ENCODE measurements at places on chromosomes 4 and X. TPM values are rescaled to one million over a fixed set of nuclear protein-coding genes. Genes with fewer than 3 reads are reported as not detected.

GRCh38 chr4:113885291-113885690 is 94.2 kb downstream of the ARSJ start:
- DNase-seq, result no peak

DNA sequence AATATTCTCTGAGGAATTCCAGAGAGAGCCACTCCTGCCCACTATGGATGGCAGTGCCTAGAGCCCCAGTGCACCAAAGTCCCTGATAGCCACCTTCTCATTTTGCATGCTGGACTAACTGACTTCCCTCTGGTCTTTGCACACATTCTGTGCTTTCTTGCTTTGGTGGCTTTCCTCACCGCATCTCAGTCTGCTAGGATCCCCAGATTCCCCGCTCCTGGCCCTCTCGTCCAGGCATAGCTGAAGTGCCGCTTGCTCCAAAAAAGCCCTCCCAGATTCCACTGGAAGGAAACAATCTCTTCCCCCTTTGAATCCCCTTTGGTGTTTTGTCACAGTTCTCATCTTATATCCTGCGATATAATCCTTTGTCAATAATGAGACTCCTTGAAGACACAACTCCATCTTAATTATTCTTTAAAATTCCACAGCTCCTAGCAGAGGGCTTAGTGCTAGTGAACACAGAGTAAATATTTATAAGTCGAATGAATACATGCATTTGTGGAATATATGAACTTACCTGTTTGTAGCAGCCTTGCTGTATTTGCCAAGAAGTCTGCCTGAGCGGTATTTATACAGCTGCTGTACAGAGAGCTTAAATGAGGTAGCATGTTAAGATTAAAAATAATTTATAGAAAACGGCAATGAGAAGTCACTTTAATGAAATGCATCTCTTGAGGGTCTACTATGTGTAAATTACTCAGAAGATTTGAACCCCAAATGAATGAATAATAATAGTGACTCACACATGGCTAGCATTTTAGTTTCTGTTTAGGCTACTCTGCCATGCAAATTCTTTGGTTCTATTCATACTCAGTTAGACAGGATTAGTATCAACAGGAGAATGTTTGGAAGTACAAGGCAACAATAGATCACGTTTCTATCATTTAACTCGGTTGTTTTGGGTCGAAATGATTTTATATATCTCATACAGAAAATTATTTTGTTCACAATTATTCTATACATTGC is 421.9 kb upstream of the TENM3 start:
- no peak for DNase-seq

GRCh38 chr4:76811604-76812412 is 86.1 kb downstream of the SOWAHB start:
- DNase-seq, result no peak

GPM6B gene
- 18.8 TPM for total RNA-seq

TGIF2LX gene
- not detected for total RNA-seq

ADH6 gene
- total RNA-seq, result not detected

GRCh38 chr4:47349326-47349725 is 114.2 kb downstream of the COMMD8 start:
- no peak for DNase-seq

GRCh38 chr4:38870098-38870808 is 2.6 kb downstream of the FAM114A1 start:
- DNase-seq, result no peak

COL4A6 gene
- total RNA-seq, result 10.5 TPM

ANOS1 gene
- total RNA-seq, result 9.6 TPM

- DNase-seq, result no peak
Measured at GRCh38 chr4:159366966-159367780, 264.3 kb downstream of the RAPGEF2 start.

DNA sequence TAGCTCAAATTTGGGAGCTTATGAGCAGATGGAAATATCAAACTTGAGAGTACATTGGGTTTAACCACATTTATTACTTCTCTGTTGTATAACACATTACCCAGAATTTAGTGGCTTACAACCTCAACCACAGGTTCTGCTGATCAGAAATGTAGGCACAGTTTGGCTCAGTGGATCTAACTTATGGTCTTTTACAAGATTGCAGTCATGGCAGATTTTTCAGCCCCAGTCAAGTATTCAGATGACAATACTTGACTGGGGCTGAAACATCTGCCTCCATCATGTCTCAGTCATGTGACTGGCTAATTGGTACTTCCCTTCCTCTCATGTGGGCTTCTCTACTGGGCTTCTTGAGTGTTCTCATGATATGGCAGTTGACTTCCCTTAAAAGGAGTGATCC is 44.0 kb upstream of the ADAD1 start:
- DNase-seq, result no peak

DNA sequence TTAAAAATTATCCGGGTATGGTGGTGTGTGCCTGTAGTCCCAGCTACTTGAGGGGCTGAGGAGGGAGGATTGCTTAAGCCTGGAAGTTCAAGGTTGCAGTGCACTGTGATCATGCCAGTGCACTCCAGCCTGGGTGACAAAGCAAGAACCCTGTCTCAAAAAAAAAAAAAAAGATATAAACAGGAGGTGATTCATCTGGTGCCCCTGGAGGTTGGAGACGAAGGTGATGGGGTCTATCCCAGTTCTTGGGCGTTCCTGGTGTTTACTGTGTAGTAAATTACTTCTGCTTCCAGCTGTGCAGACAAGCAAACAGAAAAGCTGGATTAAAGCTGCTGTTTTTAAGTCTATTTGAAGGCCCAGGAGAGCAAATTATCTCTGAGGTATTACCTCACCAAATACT is 19.9 kb downstream of the GPKOW start:
- no peak for DNase-seq

TRO gene
- 184 TPM for total RNA-seq

DNA sequence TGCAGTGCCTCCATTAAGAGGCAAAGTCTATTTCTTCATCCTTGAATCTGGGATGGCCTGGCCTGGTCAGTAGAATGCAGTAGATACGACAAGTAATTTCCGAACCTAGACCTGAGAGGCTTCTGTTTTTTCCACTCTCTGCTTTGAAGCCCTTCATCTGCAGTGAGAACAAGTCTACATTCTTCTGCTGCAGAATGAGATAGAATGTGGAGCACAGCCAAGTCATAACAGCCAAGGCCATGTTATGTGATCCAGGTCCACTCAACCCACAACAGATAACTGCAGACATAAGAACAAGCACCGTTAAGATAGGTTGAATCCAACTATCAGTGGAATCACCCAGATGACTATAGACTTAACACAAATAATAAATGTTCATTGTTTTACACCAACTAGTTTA is 1297.7 kb downstream of the C4orf33 start:
- DNase-seq, result no peak

GPC3 gene
- 4.7 TPM for total RNA-seq

SMR3B gene
- 1.1 TPM for total RNA-seq

Data from endothelial cell (in vitro differentiated cells).